Suprapubic skin (tissue), 4 donors: ENCODE measurements at places on chromosomes 4 and X.
A peak's percentile ranks its signal among the peaks of the same experiment; 100 is the strongest.

DNA sequence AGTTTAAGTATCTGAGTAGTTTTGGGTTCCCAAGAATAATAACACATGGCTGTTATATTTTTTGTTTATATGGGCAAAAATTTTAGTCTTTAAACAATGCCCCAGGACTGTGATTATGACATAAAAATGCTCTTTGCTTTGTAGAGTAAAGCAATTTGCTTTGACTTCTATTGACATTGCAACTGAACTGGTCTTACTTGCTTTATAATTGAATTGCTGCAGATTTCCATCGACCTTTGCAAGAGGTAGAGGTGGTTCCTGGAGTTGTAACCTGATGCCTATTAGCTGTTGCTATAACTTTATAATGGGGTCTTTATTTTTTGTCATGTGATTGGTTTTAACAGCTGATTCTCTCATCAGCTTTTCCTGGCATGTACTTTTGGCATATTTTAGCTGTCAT lies 302.9 kb downstream of the ARHGAP10 start:
- no peak for DNase-seq

DNA sequence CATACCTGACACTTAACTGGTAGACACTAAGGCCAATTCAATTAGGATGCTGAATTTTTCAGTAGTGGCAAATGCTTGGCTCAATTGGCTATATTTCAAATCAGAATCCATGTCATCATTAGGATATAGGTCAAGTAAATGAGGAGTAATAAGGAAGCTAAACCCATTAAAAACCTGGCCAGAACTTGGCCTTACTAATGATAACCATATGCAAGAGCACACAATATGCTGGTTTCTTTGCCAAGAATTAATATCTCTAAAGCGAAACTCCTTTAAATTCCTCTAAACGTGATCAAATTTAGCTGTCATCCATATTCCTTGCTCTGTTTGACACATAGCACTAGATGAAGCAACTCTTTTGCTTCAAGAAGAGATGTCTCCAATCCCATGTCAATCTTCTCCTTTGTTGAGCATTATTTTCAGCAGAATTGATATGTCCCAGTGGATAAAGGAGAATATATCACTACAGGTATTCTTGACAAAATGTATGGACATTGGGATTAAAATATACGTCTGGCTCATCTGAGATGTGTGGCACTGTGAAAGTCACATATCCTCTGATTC lies 206.1 kb upstream of the ANKRD50 start:
- DNase-seq = no peak

DNA sequence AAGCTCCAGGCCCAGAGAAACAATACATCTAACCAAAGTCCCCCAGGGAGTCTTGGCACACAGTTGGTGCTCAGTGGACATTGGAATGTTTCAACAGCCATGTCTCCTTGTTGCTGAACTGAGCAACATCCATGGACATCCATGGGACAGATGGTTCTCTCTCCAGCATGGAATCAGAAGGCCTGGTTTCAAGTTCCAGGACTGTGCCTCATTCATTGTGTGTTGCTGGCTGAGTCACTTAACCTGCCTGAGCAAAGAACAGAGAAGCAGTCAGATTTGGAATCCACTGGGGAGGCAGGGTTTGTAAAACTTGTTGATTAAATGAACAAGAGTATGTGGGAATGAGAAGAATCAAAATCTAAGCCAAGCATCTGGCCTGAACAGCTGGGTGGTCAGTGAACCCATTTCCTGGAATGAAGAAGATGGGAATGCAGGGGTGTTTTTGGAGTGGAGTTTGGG lies 147.9 kb downstream of the CHIC2 start:
- DNase-seq = no peak

DNA sequence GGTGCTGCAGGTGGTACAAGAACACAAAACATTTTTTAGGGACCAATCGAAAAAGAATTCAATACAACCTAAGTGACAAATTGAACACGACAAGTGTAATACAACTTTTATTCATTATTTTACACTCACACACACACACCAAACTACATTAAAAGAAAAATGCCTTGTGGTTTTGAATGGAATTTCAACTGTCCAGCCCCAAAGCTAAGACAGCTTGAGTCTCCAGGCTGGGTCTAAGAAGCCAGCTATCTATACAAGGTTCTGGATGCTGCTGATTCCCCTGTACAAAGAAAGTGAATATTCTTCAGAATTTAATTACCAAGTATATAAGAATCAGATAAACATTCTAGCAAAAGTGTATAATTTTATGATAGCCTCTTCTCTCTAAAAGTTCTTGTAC lies 118.2 kb downstream of the PPP3CA start:
- DNase-seq = no peak

- DNase-seq = no peak
Measured at GRCh38 chrX:134658002-134658759, at the start of gene PLAC1. Gene PLAC1, minus strand, starts transcription at chrX:134658471. Its CDS starts 91,789 bp downstream, at chrX:134566682.

DNA sequence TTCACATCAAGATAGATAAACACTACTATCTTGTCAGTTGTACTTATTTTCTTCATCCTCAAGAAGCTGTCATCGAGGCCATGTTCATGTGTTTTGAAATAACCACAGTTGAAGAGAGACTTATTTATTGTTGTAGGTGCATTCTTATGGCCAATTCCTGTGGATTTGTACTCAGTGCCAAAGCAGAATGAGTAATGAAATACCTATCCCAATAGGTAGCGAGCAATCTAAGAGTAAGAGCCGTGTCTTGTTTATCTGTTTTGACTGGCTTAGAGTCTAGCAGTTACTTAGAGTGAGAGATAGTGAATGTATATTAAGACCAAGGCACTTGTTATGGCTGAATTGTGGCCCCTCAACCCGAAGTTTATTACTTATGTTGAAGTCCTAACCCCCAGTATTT lies 631.0 kb upstream of the SPANXN1 start:
- no peak for DNase-seq

GRCh38 chr4:60575336-60575735 lies 624.8 kb upstream of the ADGRL3 start:
- DNase-seq = no peak

DNA sequence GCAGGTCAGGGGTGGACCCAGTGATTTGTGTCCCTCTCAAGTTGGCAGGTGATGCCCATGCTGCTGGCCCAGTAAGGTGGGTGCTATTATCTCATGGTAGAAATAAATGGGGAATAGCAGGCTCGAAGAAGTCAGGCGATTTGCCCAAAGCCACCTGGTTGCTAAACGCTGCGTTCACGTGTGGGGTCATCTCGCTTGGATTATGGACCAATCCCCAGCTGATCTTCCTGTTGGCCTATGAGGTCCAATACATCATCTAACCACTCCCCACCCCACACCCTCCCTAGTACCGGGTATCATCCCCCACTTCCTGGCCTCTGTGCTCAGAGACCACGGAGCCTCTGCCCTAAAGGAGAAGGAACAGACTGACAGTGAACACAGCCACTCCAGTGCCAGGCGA lies 18.3 kb upstream of the MSX1 start:
- no peak for DNase-seq

DNA sequence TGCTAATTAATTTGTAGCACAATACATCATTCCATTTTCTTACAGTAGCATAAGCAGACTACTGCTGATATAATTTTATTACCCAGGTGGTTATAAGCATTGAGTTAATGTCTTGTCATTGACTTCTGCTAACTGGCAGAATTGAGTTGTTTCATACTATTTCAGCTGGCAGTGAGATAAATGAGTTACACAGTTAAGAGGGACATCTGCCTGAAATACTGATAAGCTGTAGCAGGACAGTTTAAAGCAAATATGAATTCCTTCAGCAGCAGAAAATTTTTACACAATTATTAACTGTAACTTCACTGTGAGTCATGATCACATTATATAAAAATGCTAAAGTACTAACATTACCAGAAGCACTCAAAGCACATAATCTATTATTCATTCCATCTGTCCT lies 326.8 kb downstream of the INPP4B start:
- DNase-seq = no peak

- DNase-seq = no peak
Measured at GRCh38 chrX:141320801-141321200, 78.5 kb upstream of the SPANXC start.

GRCh38 chr4:80173841-80174240 lies 23.5 kb upstream of the PRDM8 start:
- no peak for DNase-seq

- DNase-seq = no peak
Measured at GRCh38 chr4:73662709-73663546, 42.7 kb upstream of the RASSF6 start.

GRCh38 chrX:9875801-9876200 lies 89.6 kb downstream of the SHROOM2 start:
- no peak for DNase-seq

DNA sequence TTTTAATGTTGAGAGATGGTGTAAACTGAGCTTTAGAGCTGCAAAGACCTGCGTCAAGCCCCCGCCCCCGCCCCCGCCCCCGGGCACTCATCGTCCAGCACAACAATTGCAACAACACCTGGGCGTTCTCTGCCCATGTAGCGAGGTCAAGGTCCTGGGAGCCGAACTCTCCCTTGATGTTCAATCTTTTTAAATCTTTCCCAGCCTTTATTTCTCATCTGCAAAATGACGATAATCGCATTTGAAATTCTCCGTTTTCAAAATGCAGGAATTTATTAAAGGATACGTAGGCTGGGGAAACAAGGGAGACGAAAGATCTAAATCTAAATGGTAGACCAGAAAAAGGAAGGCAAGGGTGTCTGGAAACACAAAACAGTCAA lies 648 bp upstream of the MSMO1 start:
- DNase-seq = no peak

- no peak for DNase-seq
Measured at GRCh38 chr4:95294321-95294720, 254.5 kb downstream of the UNC5C start.

DNA sequence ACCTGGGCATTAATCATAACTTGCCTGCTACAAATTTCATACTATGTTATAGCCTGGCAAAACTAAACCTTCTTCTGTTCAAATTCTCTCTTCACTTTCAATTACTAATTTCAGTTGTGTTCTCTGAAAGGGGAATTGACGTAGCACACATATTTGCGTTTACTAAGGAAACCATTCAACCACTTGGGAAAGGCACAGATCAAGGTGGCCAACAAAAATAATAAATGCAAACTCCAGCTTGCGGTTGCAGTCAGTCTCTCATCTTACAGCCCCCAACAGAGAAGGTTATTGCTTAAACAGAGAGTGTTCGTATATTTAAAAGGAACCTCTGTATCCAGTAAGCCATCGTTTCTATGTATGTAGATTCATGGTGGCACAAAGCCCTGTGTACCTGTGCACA lies 4.0 kb downstream of the SRPX start:
- no peak for DNase-seq

- no peak for DNase-seq
Measured at GRCh38 chrX:33726281-33727160, 405.6 kb downstream of the FAM47A start.

DNA sequence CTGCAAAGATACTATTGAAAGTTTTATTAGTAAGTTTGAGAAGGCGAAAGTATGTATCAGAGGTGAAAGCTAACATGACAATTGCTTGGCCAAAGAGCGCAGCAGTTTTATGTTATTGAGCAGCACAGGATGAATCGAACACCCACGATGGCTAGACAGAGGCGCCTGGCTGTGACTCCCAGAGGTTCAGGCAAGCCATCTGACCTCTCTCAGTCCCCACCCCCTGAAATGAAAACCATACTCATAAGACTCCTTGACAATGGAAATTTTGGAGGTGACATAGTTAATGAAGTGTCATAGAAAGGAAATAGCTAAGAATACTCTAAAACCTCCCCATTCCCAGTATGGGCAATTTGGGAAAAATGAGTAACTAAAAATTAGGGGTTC lies 70.6 kb downstream of the MGST2 start:
- no peak for DNase-seq

DNA sequence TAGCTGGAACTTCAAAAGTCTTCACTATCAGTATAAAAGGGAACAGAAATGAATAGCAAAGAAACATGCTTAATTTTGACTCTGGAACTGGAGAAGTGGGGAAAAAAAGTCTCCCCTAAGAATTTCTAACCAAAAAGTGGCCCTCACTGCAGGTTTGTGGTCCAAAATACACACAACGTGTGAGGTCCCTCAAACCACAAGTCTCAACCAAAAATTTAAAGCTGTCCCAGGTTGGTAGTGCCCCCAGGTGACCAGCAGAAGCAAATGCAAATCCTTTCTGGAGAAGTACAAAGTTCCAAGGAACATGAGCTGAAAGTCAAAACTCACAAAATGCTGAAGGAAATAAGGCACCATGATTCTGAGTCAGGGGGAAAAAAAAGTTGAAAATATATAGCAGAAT lies 23.6 kb upstream of the VAMP7 start:
- no peak for DNase-seq

DNA sequence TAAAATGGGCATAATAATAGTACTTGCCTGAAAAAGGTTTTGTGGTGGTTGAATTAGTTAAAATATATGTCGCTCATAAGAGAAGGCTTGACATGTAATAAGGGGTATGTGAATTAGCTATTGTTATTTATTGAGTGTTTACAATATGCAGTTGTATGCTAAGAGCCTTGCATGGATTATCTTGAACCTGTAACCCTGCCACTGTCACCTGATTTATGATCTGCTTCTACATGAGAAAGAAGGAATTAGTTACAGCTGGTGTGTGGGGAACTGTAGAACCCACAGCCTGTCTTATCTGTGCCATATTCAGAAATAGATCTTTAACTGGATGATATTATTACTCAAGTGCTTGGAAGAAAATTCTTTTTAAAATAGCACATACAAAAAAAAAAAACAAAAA lies 227.7 kb downstream of the LDB2 start:
- no peak for DNase-seq

GRCh38 chr4:132593717-132594400 lies 555.2 kb upstream of the PCDH10 start:
- DNase-seq = no peak

- DNase-seq = no peak
Measured at GRCh38 chrX:14095702-14096101, 66.0 kb upstream of the GEMIN8 start.

DNA sequence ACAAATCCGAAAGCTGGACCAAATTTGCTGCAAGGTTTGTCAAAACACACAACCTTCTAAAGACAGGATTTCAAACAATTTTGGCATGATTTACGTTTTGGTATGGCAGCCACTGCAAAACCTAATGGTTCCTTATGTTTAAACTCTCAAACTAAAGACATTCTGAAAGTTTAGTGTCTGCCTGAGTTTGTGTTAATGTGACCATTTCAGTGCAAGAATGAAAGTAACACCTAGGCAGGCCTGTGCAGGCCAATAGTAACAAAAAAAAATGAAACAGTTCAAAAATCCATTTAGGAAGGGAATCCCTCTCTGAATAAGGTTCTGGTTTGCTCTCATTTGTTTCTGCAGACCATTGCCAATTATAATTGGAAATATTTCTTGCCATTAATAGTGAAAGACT lies 1.9 kb upstream of the LDB2 start:
- no peak for DNase-seq

DNA sequence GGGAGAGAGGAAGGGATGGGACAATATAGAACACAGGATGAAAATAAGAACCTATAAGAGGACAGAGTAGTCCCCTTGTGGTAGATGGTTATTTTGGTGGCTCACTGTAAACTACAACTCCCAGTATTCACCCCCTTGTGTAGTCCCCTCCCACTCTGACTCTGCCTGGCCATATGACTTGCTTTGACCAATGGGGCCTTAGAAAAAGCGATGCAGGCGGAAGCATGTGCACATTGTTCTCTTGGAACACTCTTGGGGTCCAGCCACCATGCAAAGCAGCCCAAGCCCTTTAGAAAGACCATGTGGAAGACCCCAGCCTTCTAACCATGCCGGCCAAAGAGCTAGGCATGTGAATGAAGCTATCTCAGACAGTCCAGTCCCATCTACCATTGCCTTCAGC lies 415.0 kb downstream of the BCOR start:
- DNase-seq = no peak

- DNase-seq = peak; percentile 81
Measured at GRCh38 chr4:39976945-39977488, 694 bp downstream of the PDS5A start.
